NCI-H1092 treated with DMSO at 0.1 percent for 48 hours (cell line): ENCODE measurements at places on chromosomes 6 and 20.

GRCh38 chr6:46293641-46294316 is 123.0 kb upstream of the ENPP5 start:
- no peak for DNase-seq

- DNase-seq = no peak
Measured at GRCh38 chr6:21771626-21772320, 178.2 kb downstream of the SOX4 start.

- DNase-seq = no peak
Measured at GRCh38 chr6:105192707-105193465, 13.1 kb upstream of the POPDC3 start.

- no peak for DNase-seq
Measured at GRCh38 chr6:168469521-168469920, 28.5 kb downstream of the SMOC2 start.

- no peak for DNase-seq
Measured at GRCh38 chr20:23244156-23244915, 106.3 kb upstream of the NXT1 start.

GRCh38 chr6:103675807-103676406 is 1183.8 kb downstream of the HACE1 start:
- no peak for DNase-seq

GRCh38 chr6:36336779-36337241 is at the start of gene BNIP5:
Gene BNIP5 (minus strand): TSS chr6:36336888. CDS start chr6:36330690, 6,198 bp downstream.
- no peak for DNase-seq

GRCh38 chr6:17336425-17336824 is 55.3 kb downstream of the RBM24 start:
- DNase-seq = no peak

GRCh38 chr6:29524444-29525310 is 34.9 kb downstream of the UBD start:
- DNase-seq = no peak

DNA sequence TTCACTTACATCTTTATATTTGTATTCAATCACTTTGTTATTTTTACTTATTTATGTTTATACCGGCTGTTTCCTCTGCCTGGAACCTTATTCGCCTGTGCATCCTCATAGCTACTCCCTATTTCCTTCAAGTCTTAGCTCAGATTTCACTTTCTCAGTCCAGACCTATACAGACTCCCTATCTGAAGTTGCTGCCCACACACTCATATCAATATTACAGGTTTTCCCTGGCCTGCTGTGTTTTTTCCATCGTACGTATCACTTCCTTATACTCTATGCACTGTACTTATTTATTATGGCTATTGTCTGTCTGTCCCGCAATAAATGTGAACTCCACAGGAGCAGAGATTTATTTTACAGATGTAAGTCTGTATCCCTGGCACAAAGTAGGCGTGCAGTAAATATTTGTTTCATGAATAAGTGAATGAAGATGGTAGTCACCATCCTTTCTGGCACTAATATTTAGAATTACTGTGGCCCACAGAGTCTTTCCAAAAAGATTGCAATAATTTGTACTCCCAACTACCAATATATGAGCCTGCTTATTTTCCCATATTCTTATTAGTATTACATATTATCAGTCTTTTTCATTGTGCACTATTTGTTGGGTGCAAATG is 64.9 kb downstream of the TNFAIP3 start:
- DNase-seq = no peak

GRCh38 chr20:43843965-43844660 is 70.5 kb upstream of the TOX2 start:
- no peak for DNase-seq

DNA sequence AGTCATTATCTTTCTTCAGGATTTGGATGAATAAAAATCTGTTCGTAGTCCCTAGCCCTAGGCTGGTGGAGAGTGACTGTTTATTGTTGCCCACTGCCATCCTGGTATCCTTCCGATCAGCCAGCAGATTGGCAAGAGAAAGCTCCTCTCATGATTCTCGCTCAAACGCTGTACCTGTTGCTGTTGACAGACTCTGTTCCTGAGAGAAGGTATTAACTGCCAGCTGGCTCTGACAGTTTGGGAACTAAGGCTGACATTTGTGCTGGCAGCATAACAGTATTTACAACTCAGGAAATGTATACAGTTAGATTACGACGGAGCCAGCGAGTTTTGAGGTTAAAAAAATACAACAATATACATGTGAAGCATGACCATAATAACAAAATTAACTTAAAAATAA is 674.5 kb downstream of the PRKN start:
- DNase-seq = no peak
